SK-N-DZ (cell line): ENCODE measurements at places on chromosomes 2 and 18.

DNA sequence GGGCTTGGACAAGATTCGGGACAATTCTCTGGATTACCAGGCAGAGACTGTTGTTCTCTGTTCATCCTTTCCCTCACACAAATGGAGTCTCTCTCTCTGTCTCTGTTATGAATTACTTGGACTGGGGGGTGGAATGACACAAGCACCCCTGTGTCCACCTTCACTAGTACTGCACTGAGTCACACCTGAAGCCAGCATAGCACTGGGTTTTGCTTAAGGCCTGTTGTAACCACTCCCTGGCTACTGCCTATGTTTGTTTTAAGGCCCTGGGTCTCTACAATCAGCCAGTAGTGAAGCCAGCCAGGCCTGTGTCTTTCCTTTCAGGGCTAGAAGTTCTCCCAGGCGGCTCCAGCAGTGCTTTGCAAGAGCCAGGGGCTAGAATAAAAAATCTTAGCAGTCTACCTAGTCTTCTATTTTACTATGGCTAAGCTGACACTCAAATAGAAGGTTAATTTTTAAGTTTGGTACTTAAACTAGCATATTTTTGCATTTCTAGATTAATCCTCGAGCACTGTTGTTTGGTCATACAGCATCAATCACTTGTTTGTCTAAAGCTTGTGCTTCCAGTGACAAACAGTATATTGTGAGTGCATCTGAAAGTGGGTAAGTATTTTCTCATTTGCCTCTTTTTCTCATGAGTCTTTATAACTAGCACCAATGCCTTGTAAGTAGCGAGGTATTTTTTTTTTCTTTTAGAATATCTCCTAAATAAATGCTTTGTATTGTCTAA is 27.8 kb downstream of the WDR7 start:
- DNase-seq, result no peak

DNA sequence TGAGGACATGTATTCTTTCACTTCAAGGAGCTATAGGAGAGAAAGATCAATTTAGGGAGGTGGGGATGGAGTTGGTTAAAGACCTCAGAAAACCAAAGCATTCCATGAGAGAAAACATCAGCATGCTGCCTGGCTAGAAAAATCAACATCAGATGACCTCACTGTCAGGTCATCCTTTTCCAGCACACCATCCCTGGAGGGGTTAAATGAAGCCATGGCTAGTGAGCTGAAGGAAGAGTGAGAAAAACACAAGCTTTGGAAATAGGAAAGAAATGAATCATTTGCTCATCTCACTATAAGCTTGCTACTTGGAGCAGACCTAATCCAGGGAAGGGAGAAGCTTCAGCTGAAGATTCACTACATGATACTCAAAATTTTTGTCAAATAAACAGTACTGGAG is 109.5 kb upstream of the ITGB6 start:
- DNase-seq, result no peak

DNA sequence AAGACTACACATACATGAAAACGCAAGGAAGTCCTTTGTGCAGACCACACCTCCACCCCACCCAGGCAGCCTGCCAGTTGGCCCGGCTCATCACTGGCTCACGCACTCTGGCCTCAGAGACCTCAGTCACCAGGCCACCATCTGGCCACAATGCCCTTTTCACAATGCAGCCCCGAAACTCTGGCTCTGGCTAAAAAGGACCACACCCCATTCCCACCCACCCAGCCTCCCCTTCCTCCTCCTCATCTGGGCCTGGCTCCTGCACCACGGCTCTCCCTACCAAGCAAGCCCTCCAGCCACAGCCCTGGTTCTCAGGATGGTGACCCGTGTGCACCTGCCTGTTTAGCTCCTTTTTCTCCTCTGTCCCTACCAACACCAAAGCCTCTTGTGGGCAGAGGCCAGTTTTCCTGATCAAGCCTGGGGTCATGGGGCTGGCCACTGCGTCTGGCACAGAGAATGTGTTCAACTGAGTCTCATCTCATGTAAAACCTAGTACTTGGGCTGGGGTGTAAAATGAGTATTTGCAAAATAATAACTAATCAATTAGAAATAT is 7.4 kb downstream of the HDAC4 start:
- no peak for DNase-seq

GRCh38 chr2:43001055-43001378 is 208.6 kb upstream of the HAAO start:
- DNase-seq, result no peak

GRCh38 chr2:171341394-171342066 is 92.3 kb downstream of the METTL8 start:
- DNase-seq, result no peak

- peak; percentile 43 for DNase-seq
These were observed 644 bp downstream of the PTGR3 start for GRCh38 chr18:75208155-75208835.

- no peak for DNase-seq
These were observed 130.0 kb downstream of the FIGN start for GRCh38 chr2:163605779-163606178.

GRCh38 chr2:176152350-176153181 is 1.2 kb downstream of the HOXD4 start:
- no peak for DNase-seq

DNA sequence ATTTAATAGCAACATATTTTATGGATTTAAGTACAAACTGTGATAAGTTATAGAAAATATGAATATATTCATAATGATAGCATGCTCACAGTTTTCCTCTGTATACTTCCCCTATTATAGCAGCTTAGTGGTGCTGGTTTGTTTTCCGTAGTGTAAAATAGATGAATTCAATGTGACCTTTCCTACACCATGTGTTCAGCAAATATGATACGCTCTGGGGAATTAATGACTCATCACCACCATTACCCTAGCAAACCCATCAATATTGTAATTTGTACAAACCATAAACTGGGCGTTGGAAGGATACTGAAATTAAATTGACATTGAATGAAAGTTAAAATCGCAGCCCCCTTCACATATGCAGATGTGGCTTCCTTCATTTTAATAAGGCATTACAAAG is 58.7 kb upstream of the CDH19 start:
- no peak for DNase-seq

- DNase-seq, result no peak
These were observed 32.2 kb downstream of the RFX8 start for GRCh38 chr2:101442667-101443061.

- no peak for DNase-seq
These were observed 241.2 kb downstream of the ALPK2 start for GRCh38 chr18:58387716-58388115.

DNA sequence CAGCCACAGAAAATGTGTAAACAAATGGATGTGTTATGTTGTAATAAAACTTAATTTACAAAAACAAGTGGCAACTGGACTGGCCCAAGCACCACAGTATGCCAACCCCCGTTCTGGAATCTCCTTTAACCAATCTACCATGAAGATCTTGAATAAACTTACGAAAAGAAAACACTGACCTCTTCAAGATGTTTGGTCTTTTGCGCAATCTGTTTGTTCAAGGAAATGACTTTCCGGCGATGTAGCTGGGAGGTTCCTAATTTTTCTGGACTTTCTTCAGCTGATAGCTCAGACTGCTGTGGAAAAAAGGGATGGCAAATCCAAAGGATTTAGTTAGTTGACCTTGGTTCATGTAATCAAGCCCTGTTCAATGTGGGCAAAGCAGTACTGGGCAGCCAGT is 55.7 kb downstream of the CCDC93 start:
- DNase-seq, result no peak

DNA sequence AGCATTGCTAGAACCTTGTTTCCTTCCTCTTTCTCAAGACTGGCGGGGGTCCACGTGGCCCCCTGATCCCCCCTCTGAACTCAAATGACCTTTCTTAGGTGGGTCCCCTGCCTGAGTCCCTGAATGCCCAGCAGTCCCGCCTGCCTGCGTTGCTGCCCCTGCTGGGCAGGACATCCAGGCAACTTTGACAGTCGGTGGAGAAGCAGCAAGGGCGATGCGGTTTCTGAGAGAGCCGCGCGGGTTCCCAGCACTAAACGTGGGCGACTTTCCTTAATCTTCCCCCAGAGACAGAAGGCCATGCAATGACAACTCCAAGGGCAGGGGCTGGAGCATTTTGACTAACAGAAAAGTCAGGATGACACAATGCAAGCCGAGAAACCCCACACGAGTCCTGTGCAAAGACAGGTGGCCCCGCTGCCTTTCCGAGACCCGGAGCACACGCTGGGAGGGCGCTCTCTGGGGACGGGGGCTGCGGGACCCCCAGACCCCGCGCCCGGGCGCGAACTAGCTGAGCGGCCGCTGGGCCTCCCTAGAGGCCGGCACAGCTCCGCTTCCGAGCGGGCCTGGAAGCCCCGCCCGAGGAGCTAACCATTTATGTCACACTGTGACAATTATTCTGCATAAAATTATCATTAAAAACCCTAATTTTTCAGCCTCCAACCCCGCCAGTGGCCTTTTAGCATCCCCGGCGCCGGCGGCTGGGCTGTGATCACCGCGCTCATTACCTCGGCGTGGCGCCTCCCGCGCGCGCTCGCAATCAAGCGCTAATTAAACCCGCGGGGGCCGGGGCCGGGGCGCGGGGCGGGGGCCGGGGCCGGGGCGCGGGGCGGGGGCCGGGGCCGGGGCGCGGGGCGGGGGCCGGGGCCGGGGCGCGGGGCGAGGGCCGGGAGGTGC is 27.4 kb downstream of the ASB18 start:
- no peak for DNase-seq

GRCh38 chr18:42185486-42185885 is 230.5 kb downstream of the PIK3C3 start:
- DNase-seq, result peak; percentile 52

DNA sequence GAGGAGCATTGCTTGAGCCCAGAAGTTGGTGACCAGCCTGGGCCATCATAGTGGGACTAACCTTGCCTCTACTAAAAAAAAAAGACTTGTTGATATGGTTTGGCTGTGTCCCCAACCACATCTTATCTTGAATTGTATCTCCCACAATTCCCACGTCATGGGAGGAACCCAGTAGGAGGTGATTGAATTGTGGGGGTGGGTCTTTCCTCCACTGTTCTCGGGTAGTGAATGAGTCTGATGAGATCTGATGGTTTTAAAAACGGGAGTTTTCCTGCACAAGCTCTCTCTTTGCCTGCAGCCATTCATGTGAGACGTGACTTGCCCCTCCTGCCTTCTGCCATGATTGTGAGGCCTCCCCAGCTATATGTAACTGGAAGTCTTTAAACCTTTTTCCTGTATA is 47.0 kb downstream of the PROC start:
- no peak for DNase-seq

DNA sequence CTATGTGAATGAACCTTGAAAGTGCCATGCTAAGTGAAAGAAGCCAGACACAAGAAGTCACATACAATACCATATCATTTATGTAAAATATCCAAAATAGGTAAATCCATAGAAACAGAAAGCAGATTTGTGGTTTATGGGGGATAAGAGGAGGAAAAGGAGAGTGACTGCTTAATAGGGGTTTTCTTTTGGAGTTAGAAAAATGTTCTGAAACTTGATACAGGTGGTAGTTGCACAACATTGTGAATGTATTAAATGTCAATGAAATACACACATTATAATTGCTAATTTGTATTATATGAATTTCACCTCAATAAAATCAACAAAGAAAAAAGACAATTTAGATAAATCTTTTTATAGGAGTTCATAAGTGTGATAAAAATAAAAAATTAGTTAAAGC is 37.1 kb downstream of the MEMO1 start:
- DNase-seq, result no peak

GRCh38 chr2:159933727-159934049 is 128.7 kb downstream of the PLA2R1 start:
- no peak for DNase-seq

GRCh38 chr2:148255929-148256328 is 235.0 kb downstream of the MBD5 start:
- DNase-seq, result no peak

DNA sequence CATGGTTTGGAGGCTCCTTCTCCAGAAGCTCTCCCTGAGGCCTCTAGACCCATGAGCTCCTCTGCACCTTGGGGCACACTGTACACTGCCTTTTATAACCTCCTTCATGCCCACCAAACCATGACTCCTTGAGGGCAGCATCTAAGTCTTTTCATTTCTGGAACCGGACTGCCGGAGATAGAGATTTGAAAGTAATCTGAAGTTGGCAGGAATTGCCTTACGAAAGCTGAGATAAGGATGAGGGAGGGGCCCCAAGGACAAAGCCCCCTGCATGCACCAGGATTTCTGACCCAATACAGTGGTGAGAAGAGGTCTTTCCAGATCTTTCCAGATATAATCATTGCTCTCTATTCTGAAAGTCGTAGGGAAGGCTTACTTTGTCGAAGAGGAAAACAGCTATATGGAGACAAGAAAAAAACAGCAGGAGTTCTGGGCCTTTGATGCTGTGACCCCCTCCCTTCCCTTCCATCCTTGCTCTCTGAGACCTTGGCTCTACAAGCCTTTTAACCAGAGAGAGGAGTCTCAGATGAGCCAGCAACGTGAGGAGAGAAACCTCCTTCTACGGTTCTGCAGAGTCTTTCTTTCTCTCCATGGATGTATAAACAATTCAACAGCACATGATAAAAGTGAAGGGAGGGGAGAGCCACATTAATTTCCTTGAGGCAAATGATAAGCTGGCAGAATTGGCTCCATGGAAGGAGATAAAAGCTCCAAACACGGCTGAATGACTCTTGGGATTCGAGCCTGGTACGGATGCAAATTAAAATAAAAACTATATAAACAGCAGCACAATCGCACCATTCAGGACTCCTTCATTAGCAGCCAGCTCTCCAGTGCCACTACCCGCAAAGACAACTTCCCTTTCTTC is 88.0 kb upstream of the RTN4 start:
- no peak for DNase-seq

- no peak for DNase-seq
These were observed 39.3 kb upstream of the STPG4 start for GRCh38 chr2:47194410-47194809.

- peak; percentile 91 for DNase-seq
These were observed 2.5 kb upstream of the RAB27B start for GRCh38 chr18:54825601-54826344.

GRCh38 chr2:190488516-190489233 is 45.8 kb downstream of the NEMP2 start:
- DNase-seq, result no peak

DNA sequence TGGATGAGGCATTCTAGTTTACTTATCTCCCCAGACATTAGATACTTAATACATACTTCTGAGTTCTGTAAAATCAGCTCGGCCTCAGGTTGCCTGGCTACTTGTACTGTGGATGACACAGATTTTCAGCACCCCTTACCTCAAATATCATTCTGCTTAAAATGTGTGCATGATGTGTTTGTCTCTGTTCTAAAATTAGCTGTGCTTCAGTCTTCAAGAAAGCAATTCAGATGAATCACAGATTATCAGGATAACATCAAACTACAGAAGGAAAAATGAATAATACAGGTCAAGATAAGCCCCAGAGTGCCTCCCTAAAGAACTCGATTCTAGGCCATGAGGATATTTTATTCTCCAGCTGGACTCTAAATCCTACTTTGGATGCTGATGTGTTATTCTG is 21.3 kb upstream of the MAPRE2 start:
- DNase-seq, result no peak

DNA sequence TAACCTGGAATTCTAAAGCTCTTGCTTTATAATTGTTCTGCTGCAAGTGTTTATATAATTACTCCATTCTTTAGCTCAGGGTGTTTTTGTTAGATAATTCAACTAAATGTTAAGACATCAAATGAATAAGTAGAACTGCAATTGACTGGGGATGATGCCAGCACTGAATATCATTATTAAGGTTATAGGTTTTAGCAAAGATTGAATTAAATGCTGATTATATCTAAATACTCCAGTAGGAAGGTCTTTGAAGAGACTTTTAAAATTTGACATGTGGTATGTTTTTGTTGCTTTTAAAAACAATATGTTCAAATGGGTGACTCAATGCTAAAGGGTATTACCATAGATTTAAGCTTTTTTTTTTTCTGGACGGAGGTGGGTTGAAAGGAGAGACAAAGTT is 170.1 kb upstream of the THUMPD2 start:
- DNase-seq, result no peak
